ENCODE measurements at places on chromosomes 4 and X. TPM values are rescaled to one million over a fixed set of nuclear protein-coding genes. Genes with fewer than 3 reads are reported as not detected.

Gene CXorf65
- 30.2 TPM for total RNA-seq

Gene SGMS2
- not detected for total RNA-seq

Gene SOX3
- total RNA-seq: not detected

Gene SRPX2
- not detected for total RNA-seq

Gene CORIN
- total RNA-seq: 0.25 TPM

Gene MAGEA2
- not detected for total RNA-seq

Gene TMEM129
- 41.9 TPM for total RNA-seq

Gene OPHN1
- 0.15 TPM for total RNA-seq

Gene GPR34
- total RNA-seq: not detected

Measured in B cell (primary cell).